ENCODE measurements at places on chromosomes 11 and 22.

DNA sequence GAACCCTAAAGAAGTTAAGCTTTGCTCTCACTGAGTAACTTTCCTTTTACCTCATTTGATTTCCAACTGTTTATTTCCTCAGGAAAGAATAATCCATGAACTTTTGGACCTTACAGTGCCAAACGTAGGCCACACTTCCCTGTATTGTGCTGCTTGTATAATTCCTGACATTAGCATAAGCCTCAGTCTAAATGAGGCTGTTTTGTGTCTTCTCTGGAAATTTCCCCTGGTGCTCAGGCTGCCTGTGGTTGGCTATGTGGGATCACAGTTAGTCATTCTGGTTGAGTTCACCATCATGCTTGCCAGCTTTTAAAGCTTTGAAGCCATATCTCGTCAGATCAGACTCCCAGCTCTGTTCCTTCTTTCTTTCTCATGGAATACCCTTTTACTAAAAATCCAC is 107.0 kb downstream of the FAM76B start:
- DNase-seq: no peak

DNA sequence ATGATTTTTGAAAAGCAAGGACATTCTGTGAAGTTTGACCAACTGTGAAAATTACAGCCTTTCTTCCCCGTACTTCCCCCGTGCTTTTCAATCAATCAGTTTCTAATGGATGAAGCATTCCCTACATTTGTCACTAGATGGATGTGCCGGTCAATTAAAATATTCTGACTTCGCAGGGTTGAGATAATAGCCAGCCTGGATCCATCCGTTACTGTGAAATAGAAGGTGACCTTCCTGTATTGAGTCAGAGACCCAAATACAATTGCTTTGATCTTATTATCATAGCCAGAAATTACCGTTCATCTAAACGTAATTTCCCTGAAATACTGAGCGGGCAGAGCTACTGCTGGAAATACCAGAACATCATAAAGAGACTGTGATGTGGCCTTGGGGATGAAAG is 21.1 kb upstream of the PARVB start:
- no peak for DNase-seq

DNA sequence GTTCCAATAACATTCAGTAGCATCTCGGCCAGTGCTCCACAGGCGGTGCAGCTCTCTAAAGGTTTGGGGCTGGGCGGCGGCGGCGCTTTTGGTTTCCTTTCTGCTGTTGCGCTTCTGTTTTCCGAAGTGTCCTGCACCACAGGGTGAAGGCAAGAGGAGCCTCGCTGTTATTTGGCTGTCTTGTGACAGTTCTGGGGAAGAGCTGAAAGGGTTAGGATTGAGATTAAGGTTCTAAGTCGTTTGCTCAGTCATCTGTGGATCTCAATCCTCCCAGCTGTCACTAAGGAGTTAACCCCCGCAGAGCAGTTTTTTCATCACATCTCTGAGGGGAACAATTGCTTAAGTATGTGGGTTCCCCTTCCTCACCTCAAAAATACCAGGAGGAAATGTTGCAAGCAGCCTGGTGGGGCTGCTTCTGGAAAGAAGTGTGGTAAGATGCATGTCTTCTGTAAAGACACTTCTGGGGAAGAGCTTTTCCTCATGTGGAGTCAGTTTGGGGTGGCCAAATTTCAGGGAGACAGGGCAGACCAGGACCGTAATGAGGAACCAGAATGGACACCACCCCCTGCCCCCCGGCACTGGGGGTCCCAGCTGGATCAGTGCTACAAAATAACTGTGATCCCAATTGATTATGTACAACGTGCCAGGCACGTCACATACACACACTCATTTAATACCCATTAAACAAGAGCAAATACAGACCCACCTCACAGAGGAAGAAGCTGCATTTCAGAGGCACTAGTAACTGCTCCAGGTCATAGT is 14.2 kb downstream of the TMEM121B start:
- DNase-seq: no peak

- DNase-seq: peak; percentile 49
These were observed at the start of gene QSER1 for GRCh38 chr11:32892355-32893092. Gene QSER1 (plus strand): TSS chr11:32892811. CDS start chr11:32893126, 315 bp downstream.

- no peak for DNase-seq
These were observed 581.0 kb upstream of the CHORDC1 start for GRCh38 chr11:90803831-90804230.

DNA sequence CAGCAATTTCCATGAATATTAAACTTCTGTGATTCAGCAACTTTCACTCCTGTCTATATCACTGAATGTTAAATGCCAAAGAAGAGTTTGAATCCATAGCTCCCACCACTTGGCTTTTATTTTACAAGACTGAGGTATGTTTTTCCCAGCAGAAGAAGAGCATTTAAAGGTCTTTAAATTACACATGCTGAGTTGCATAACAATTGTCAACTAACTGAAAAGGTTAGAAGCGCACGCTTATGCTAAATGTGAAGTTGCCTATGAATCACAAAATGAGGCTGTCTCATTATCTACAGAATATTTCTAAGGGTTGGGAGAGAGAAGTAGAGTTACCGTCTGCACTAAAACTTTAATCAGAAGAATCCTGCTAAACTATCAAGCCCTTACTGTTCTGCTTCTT is 1086.3 kb downstream of the FAM181B start:
- no peak for DNase-seq

GRCh38 chr22:46372686-46373085 is 37.2 kb downstream of the TRMU start:
- DNase-seq: no peak

DNA sequence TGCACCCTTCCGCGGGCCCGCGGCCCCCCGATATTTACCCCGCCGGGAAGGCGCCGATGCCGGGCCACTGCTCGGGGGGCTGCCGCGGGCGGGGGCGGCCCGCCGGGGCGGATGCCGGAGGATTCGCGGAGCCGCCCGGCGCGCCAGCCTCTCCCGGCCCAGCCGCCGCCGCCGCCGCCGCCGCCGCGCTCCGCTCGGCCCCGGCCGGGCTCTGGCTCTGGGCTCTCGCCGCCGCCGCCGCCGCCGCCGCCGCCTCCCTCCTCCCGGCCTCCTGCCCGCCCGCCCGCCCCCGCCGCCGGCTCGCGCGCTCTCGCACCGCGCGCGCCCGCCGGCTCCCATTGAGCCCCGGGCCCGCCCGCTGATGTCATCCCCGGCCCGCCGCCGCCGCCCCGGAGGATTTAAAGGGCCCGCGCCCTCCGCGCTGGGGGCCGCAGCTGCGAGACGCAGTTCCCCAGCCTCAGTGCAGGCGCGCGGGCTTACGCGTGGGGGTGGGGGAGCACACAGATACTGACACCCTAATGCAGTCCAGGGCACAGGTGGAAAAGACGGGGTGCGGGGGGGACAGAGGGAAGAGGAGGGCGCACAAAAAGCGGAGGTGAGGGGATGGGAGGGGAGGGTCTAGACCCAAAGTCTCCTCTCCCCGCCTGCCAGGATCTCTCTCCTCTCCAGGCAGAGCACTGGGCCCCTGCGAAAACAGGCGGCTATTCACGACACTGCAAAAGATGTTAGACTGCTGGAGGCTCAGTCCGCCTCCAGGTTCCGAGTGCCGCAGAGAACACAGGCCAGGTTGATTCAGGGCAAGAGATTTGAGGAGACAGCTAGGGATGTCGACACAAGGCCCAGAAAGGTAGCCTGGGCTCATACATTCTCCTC is at the start of gene CSNK1E:
TSS of gene CSNK1E (minus strand) at position 312 of the 873 bp plus-strand sequence. CDS start 3,276 bp downstream, outside the sequence.
- DNase-seq: peak; percentile 76

Measured in prostate gland (tissue), 2 donors.